ENCODE measurements at places on chromosomes 6 and 20.

DNA sequence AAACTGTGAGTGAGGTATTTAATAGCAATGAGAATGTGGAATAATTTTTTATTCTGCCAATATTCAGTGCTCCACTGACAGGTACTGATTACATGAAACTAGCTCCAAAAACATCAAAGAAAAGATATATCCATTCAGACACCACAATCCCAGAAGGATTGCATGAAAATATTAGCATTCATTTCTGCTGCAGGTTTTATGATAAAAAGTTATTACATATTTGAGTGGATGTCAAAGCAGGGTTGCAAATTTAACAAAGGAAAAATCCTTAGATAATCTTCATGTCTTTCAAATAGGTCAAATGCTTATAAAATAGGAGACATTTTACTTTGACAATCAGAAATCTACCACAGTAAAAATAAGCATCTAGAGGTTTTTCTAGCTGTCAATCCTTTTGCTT is 13.3 kb downstream of the MCHR2 start:
- DNase-seq = no peak

GRCh38 chr6:48068278-48069251 is 42.4 kb downstream of the PTCHD4 start:
- DNase-seq = no peak

DNA sequence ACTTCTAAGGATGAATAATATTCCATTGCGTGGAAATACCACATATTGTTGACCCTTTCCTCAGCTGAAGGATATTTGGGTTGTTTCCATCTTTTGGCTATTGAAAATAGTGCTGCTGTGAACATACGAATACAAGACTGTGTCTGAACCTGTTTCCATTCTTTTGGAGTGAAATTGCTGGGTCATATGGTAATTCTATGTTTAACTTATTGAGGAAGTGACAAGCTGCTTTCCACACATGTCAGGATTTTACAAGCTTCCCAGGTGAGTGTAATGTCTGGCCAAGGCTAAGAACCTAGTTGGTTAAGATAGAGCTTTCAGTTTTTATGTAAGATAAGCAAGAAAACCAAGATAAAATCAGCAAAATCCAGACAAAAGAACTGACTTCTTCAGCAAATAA is 48.8 kb downstream of the PPP1R3G start:
- DNase-seq = no peak

DNA sequence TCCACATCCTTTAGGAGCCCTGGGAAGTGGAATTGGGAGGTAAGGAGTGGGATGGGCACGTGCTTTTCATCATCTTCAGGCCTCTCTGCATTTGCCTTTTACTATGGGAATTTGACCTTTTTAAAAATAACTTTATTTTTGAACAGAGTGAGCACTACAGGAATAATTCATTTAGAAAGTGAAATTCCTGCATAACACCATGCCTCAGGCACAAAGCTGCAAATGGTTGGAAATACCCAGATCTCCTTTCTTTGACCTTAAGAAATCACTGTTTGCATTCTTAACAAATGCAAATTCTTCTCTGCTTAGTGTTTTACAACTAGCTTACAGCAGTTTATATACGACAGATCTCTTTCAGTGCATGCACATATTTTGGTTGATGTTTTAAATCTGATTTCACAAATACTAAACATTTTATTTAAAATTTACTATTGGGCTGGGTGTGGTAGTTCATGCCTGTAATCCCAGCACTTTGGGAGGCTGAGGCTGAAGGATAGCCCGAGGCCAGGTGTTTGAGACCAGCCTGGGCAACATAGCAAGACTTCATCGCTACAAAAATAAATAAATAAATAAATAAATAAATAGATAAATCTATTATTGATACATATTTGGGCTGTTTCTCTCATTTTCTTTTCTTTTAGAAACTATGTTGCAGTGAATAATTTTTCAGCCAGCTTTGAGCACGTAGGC is 24.5 kb downstream of the CST8 start:
- DNase-seq = no peak

DNA sequence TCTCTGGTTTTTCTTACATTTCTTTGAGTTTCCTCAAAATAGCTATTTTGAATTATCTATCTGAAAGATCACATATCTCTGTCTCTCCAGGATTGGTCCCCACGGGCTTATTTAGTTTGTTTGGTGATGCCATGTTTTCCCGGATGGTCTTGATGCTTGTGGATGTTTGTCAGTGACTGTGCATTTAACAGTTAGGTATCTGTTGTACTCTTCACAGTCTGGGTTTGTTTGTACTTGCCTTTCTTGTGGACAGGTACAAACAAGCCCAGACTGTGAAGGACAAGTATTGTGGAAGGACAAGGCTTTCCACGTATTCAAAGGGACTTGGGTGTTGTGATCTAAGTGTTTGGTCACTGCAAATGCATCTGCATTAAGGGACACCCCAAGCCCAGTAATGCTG is 49.9 kb upstream of the TOP1 start:
- DNase-seq = no peak

DNA sequence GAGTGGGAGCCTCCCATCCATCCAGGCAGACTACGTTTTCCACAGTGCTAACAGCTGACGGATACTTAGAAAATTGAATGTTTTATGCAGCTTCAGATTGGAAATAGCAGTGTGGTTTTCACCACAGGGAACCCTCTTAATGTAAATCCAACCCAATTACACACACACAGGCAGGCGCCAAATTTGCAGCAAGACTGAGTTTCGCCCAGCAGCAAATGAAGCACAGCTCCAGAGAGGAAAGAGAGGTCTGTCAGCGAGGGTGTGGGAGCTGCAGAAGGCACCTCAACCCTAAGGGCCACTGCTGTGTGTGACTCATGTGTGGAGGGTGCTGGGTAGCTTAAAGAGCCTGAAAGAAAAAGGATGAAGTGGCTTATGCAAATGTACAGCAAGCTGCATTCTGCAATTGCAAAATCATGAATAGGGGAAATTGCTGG is 365.7 kb downstream of the MAFB start:
- no peak for DNase-seq

- no peak for DNase-seq
Measured at GRCh38 chr6:132785936-132786335, 12.5 kb downstream of the SLC18B1 start.

- no peak for DNase-seq
Measured at GRCh38 chr6:116564921-116565872, 6.1 kb upstream of the RWDD1 start.

GRCh38 chr6:154993710-154994109 is 1.4 kb upstream of the TIAM2 start:
- no peak for DNase-seq

DNA sequence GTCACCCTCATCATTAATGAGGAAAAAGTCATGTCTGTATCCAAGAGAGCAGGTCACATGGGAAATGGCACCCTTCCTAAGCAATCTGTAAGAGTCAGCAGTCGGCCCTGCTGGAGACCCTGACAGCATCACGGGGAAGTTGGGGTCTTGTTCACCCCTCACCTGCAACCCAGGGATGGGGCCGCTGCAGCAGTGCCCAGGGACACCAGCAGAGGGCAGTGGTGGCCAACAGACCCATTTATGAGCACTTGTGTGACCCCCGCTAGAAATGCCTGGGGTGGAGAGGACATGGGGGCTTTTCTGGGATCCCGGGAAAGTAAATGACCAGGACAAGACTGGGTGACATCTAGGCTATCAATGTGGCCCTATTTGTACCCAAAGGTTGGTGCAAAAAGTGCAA is 35.9 kb downstream of the ANKRD60 start:
- no peak for DNase-seq

DNA sequence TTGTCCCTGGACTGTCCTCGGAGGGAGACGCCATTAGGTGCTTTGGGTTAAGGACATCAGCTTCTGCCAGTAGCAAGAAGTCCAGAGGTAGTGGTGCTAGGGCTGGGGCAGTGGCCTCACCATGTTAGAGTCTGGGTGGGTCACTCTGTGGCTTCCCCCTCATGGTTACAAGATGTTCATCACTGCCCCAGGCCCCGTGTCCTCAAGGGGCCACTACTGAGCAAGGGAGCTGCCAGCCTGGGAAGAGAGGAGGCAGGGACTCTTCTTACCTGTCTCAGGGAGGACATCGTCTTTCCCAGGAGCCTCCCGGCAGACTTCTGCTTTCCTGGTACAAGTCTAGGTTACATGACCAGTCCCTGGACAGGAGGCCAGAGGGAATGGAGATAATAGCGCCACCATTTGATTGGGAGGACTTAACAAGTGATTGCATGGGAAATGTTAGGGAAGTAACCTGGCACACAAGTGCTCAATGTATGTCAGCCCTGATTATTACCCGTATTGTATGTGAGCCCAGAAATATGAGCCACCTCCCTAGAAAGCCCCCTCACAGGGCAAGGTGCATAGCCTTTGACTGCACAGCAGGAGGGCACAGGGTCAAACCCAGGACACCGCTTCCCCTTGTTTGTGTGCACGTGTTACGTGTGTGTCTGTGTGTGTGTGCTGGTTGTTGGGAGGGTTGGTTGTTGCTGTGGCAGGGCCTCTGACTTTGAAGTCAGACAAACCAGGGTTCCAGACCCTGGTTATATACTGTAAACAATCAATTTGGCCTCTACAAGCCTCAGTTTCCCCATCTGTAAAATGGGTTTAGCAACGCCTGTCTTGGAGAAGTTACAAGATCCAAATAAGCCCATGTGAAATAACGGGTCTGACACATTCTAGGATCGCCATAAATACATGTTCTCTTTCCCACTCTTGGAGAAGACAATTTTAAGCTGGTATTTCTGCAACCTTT is 30.0 kb downstream of the SIRPA start:
- DNase-seq = no peak

DNA sequence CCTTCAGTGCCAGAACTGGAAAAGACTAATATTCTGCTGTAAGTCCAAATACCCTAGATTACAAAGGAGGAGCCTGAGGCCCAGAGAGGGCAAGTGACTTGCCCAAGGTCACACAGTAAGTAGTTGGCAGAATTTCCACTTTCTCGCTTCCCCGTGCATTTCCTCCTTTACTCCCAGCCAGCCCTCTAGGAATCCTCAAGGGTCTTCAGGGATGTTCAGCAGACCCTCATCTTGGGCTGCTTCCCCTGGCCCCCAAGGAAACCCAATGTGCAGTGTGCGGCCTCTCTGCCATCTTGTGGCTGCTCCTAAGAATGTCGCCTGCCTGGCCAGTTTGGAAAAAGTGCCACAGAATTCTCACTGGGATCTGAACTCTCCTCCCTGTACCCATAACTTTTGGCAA is 217.7 kb upstream of the LRFN2 start:
- DNase-seq = no peak

DNA sequence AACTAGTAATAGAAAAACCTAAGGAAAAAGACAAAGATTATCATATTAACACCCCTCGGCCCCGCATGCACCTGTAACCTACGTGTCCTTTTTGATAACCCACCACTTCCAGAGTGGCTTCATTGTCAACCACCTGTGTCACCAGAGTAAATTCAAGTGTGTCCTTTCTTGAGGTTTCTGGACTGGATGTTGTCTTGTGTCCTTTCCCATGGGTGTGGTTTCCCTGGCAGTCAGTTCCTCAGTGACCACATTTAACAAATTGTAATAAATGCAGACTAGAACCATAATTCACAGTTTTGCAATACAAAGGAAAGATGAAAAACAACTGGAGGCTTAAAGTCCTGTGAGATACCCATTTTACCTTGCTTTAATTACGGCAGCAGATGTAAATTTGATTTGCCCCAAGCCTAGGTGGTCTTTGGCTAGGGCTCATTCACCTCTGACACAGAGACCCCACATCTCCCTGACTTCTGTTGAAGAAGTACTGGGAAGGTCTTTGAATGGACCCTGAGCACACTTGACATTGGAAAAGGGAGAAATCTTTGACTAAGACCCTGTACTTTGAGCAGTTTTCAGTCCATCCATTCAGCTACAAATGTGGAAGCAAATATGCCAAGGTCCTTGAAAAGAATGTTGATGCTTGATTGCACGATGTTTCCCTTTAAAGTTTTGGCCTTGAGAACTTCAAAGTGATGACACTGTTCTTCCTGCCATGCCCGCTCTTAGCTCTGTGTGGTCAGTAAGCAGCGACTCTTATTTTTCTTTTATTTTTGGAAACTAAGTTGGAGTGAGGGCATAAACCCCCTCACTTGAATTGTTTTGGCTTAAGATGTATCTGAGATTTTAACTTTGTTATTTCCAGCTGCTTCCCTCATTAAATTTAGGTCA is 232.4 kb downstream of the UST start:
- no peak for DNase-seq

DNA sequence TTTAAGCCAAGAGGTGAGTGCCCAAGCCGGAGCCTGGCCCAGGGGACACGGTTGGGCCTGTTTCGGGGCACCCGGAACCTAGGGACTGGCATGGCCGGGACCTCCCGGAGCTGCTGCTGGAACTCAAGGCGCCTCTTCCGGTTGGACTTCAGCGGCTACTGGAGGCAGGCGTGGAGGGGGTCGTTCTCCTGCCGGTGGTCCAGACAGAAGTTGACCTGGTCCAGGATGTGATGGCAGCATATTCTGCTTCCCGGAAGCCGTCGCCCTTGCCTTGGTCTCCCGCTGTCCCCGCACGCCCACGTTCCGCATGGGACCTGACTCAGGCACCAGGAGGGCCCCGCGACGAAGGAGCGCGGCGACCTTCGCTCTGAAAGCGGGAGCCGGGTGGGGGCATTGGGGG is 240.8 kb downstream of the FOXA2 start:
- no peak for DNase-seq

DNA sequence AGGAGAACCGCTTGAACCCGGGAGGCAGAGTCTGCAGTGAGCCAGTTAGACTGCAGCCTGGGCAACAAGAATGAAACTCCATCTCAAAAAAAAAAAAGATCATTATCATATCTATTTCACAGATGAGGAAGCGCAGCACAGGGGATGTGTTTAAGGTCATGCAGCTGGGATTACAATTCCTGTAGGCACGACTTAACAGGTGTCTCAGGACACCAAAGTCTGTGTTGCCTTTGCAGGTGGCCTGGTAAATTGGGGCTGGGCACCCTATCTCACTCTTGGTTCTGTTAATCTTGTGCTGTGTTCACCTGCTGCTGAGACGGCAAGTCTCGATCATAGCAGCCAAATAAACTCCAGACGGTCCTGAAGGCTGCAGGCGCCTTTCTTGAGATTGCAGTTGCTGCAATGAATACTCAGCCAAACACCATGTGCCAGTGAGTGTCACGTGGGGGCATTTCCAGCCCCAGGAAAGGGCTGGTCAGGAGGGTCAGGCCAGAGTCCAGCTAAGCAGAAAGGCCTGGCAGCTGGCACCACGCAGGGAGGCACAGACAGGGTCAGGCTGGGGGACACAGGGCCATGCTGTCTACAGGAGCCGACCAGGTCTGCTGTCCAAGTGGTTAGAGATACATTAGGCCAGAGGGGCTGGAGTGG is 55.8 kb downstream of the FGD2 start:
- no peak for DNase-seq

- no peak for DNase-seq
Measured at GRCh38 chr20:62972845-62973745, 20.6 kb downstream of the SLC17A9 start.

GRCh38 chr20:24116611-24117010 is 128.0 kb upstream of the GGTLC1 start:
- DNase-seq = no peak

GRCh38 chr6:152184917-152185574 is 377.6 kb downstream of the ESR1 start:
- no peak for DNase-seq
